K562 (cell line): ENCODE measurements at places on chromosomes 6 and 20. TPM values are rescaled to one million over a fixed set of nuclear protein-coding genes. Genes with fewer than 3 reads are reported as not detected.

DNA sequence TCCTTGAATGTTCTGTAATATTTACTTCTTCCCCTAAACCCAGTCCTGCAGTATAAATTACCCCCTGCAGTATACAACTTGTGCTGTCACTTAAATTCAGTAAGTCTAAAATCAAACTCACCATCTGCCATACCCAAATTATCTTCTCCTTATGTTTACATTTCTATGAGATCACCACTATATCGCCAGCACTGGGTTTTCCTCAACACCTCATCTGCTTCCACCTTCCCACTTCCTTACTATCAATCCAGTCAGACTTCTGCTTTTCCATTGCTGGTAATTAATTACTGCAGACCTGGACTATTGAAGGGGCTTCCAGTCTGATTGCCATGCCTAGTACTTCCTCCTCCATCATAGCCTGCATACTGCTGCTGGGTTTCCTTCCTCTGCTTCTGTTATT is 15.2 kb downstream of the EFHC1 start:
- peak; percentile 10 for DNase-seq
- no peaks in the 10 kb centered on the region; the same call in 1 of the 2 replicates for H3K4me1 ChIP-seq
- peaks cover 6% of the 10 kb centered on the region; the same call in 1 of the 3 replicates for H3K36me3 ChIP-seq

GRCh38 chr6:81614292-81614691 is 138.2 kb downstream of the TENT5A start:
- no peaks in the 10 kb centered on the region for H3K36me3 ChIP-seq
- no peaks in the 10 kb centered on the region for H3K27me3 ChIP-seq
- no peak for DNase-seq
- no peaks in the 10 kb centered on the region for H3K4me1 ChIP-seq
- H3K4me3 ChIP-seq = no peak overlapping the region

DNA sequence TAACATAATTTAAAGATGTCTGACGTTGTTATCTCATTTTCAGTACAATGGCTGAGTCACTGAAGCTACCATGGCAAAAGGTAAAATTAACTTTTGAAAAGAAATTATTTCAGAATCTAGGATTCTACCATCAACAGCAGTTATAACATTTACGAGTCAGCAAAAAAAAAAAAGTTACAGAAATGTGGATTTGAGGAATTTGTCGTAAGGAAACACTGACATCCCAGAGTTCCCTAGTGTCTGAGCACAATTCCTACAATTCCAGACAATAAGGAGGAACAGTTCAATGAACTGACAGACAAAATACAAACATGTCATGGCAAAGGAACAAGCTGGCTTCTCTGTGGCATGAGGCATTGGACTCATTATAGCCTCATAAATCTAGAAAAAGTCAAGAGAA is 19.1 kb downstream of the ABRACL start:
- peaks cover 4% of the 10 kb centered on the region; the same call in 1 of the 2 replicates for H3K27me3 ChIP-seq
- DNase-seq = no peak
- H3K4me3 ChIP-seq = no peak overlapping the region
- H3K36me3 ChIP-seq = no peaks in the 10 kb centered on the region
- no peak overlapping the region for H3K27ac ChIP-seq
- H3K4me1 ChIP-seq = no peaks in the 10 kb centered on the region

GRCh38 chr6:148460876-148461646 is 118.4 kb downstream of the SASH1 start:
- peaks cover 22% of the 10 kb centered on the region; the same call in 1 of the 3 replicates for H3K27me3 ChIP-seq
- DNase-seq = no peak
- no peaks in the 10 kb centered on the region for H3K4me1 ChIP-seq
- no peaks in the 10 kb centered on the region for H3K36me3 ChIP-seq
- no peak overlapping the region for H3K27ac ChIP-seq

GRCh38 chr6:25454136-25454535 is 175.0 kb downstream of the CARMIL1 start:
- no peak overlapping the region for H3K4me3 ChIP-seq
- no peaks in the 10 kb centered on the region for H3K36me3 ChIP-seq
- H3K27me3 ChIP-seq = no peaks in the 10 kb centered on the region
- DNase-seq = no peak

DNA sequence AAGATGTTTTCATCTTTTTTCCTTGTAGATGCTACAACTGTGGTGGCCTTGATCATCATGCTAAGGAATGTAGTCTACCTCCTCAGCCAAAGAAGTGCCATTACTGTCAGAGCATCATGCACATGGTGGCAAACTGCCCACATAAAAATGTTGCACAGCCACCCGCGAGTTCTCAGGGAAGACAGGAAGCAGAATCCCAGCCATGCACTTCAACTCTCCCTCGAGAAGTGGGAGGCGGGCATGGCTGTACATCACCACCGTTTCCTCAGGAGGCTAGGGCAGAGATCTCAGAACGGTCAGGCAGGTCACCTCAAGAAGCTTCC is 101.5 kb downstream of the POPDC3 start:
- H3K27ac ChIP-seq = no peak overlapping the region
- no peaks in the 10 kb centered on the region for H3K4me1 ChIP-seq
- no peak overlapping the region for H3K4me3 ChIP-seq
- no peaks in the 10 kb centered on the region for H3K27me3 ChIP-seq
- no peak for DNase-seq
- H3K36me3 ChIP-seq = peaks cover 33% of the 10 kb centered on the region

DNA sequence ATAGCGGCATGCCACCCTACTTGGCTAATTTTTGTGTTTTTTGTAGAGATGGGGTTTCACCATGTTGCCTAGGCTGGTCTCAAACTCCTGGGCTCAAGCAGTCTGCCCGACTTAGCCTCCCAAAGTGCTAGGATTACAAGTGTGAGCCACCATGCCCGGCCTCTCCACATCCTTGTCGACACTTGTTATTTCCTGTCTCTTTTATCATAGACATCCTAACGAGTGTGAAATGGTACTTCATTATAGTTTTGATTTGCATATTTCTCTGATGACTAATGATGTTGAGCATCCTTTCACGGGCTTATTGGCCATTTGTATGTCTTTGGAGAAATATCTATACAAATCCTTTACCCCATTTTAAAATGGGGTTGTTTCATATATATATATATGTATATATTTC is 39.0 kb upstream of the ASXL1 start:
- H3K27ac ChIP-seq = no peak overlapping the region
- no peaks in the 10 kb centered on the region for H3K4me1 ChIP-seq
- H3K4me3 ChIP-seq = no peak overlapping the region
- peaks cover 13% of the 10 kb centered on the region; the same call in 2 of the 3 replicates for H3K36me3 ChIP-seq
- no peak for DNase-seq
- H3K27me3 ChIP-seq = no peaks in the 10 kb centered on the region

GRCh38 chr6:163352011-163352685 is 62.4 kb upstream of the QKI start:
- peaks cover 4% of the 10 kb centered on the region; the same call in 2 of the 3 replicates for H3K4me1 ChIP-seq
- peaks cover 45% of the 10 kb centered on the region for H3K27me3 ChIP-seq
- no peak overlapping the region for H3K4me3 ChIP-seq
- no peak for DNase-seq
- no peaks in the 10 kb centered on the region for H3K36me3 ChIP-seq

GRCh38 chr6:73134588-73134987 is 90.7 kb downstream of the KHDC1L start:
- H3K4me1 ChIP-seq = no peaks in the 10 kb centered on the region
- H3K27ac ChIP-seq = no peak overlapping the region
- no peaks in the 10 kb centered on the region for H3K27me3 ChIP-seq
- DNase-seq = peak; percentile 30
- peaks cover 3% of the 10 kb centered on the region; the same call in 1 of the 3 replicates for H3K36me3 ChIP-seq

GRCh38 chr20:21796059-21796458 is 90.6 kb downstream of the PAX1 start:
- H3K27ac ChIP-seq = no peak overlapping the region
- H3K27me3 ChIP-seq = no peaks in the 10 kb centered on the region
- no peaks in the 10 kb centered on the region for H3K36me3 ChIP-seq
- H3K4me1 ChIP-seq = no peaks in the 10 kb centered on the region
- DNase-seq = peak; percentile 6

DNA sequence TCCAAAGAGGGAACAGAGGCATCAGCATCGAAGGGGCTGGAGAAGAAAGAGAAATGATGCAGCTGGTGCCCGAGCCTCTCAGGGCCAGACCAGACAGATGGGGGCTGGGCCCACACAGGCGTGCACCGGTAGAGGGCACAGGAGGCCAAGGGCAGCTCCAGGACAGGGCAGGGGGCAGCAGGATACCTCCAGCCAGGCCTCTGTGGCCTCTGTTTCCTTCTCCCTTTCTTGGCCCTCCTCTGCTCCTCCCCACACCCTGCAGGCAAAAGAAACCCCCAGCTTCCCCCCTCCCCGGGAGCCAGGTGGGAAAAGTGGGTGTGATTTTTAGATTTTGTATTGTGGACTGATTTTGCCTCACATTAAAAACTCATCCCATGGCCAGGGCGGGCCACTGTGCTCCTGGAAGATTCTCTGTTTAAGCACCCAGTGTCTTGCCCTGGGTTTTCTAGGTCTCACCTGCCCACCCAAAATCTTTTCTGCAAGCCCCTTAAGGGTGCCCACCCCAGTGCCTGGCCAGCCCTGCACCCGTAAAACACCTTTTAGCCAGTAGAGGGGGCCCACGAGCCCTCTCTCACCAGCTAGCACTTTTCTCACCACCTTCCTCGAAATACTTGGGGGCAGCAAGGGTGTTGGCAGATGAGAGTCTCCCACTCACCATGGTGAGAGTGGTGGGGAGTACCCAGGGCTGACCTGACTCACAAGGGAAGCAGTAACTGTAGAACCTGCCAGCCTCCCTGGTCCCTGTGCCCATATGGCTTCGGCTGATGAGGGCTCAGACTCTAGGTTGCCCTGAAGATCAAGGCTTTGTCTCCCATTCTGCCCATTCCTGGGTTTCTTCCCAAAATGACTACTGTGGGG is 35.7 kb upstream of the ID1 start:
- peak; percentile 65 for DNase-seq
- H3K4me3 ChIP-seq = no peak overlapping the region
- H3K4me1 ChIP-seq = peaks cover 15% of the 10 kb centered on the region; the same call in 2 of the 3 replicates
- no peaks in the 10 kb centered on the region for H3K27me3 ChIP-seq
- peaks cover 61% of the 10 kb centered on the region; the same call in 2 of the 3 replicates for H3K36me3 ChIP-seq
- H3K27ac ChIP-seq = no peak overlapping the region

DNA sequence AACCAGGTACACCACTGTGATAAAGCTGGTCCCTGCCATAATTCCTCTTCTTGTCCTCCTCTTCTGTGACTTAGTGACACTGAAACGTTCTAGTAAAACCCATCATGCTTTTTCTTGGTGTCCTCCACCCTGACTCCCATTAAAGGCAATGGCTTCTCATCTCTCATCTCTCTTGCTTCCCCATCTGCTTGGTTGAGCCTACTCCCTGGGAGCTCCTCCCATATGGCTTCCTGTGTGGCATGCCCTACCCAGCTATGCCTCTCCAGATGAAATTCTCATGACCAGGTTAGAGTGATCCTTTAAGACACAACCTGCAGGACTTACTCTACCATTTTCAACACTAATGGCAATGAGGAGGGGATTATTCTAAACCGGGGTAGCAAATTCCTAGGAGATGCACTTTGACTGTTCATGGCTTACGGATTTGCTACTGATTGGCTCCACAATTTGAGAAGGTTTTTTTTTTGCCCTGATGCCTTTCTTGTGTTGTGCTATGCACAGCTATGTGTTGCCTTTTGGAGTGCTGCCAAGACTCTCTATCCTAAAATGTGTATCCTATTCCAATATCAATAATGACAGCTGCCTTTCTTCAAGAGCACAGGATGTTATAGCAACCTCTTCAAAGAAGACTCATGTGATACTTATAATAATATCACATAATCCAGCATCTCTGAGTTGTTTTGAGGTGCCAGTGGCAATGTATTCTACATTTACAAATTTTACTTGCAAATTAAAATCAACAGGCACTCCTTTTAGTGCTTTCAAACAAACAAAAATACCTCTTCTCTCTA is 6.1 kb downstream of the SIRPG start:
- H3K4me1 ChIP-seq = no peaks in the 10 kb centered on the region
- no peak overlapping the region for H3K4me3 ChIP-seq
- no peak for DNase-seq
- H3K27ac ChIP-seq = no peak overlapping the region
- no peaks in the 10 kb centered on the region; the same call in 2 of the 3 replicates for H3K27me3 ChIP-seq

GRCh38 chr20:32364554-32365208 is 6.5 kb downstream of the ASXL1 start:
- DNase-seq = no peak
- no peak overlapping the region for H3K27ac ChIP-seq
- H3K4me1 ChIP-seq = peaks cover 14% of the 10 kb centered on the region
- H3K27me3 ChIP-seq = no peaks in the 10 kb centered on the region
- no peak overlapping the region for H3K4me3 ChIP-seq

- H3K4me3 ChIP-seq = no peak overlapping the region
- DNase-seq = peak; percentile 62
- no peak overlapping the region for H3K27ac ChIP-seq
- no peaks in the 10 kb centered on the region for H3K36me3 ChIP-seq
- H3K4me1 ChIP-seq = no peaks in the 10 kb centered on the region; the same call in 1 of the 2 replicates
- no peaks in the 10 kb centered on the region; the same call in 1 of the 3 replicates for H3K27me3 ChIP-seq
Measured at GRCh38 chr20:53413186-53413631, 180.4 kb downstream of the ZNF217 start.

GRCh38 chr6:89154131-89154530 is 8.3 kb downstream of the PM20D2 start:
- no peak for DNase-seq
- H3K4me1 ChIP-seq = no peaks in the 10 kb centered on the region
- H3K36me3 ChIP-seq = no peaks in the 10 kb centered on the region
- no peak overlapping the region for H3K27ac ChIP-seq
- H3K27me3 ChIP-seq = peaks cover 2% of the 10 kb centered on the region; the same call in 1 of the 3 replicates

LPIN3 gene
- polyA plus RNA-seq = 10.4 and 12.0 TPM in 2 replicates

KHDRBS2 gene
- not detected in 2 replicates for polyA plus RNA-seq

ECT2L gene
- polyA plus RNA-seq = not detected in 2 replicates

CLVS2 gene
- polyA plus RNA-seq = 0.03 TPM in 1 of 2 replicates, not detected in the other

CGA gene
- not detected in 2 replicates for polyA plus RNA-seq

PPP1R16B gene
- polyA plus RNA-seq = 6.2 and 6.5 TPM in 2 replicates

ZSCAN26 gene
- 6.4 and 8.4 TPM in 2 replicates for polyA plus RNA-seq

HAO1 gene
- not detected in 2 replicates for polyA plus RNA-seq

CD93 gene
- polyA plus RNA-seq = 0.03 and 0.08 TPM in 2 replicates
